ENCODE measurements at places on chromosomes 11 and 22.
A peak's percentile ranks its signal among the peaks of the same experiment; 100 is the strongest.

GRCh38 chr11:17762309-17762974 lies 27.9 kb downstream of the KCNC1 start:
- no peak for DNase-seq

DNA sequence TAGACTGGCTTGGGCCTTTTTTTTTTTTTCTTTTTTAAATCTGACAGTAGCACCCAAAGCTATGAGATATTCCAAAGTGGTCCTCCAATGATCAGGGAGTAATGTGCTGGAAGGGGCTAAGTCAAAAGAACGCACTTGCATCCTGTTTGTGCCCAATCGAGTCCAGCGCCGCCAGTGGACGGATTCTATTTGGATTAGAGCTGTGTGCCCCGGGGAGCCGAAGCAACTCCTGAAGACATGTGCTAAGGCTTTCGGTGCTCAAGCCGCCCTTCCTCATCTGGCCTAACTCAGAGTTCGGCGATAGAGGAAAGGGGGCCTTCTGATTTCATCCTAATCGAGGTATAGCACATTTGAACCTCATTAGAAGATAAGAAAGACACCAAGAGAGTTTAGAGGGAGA lies 147.8 kb upstream of the NECTIN1 start:
- DNase-seq: no peak

GRCh38 chr11:24295360-24295759 lies 201.5 kb upstream of the LUZP2 start:
- DNase-seq: no peak

- DNase-seq: no peak
Observed at GRCh38 chr11:11752679-11753078, 89.1 kb upstream of the USP47 start.

- DNase-seq: no peak
Observed at GRCh38 chr11:39462506-39462905, 1996.9 kb downstream of the LRRC4C start.

DNA sequence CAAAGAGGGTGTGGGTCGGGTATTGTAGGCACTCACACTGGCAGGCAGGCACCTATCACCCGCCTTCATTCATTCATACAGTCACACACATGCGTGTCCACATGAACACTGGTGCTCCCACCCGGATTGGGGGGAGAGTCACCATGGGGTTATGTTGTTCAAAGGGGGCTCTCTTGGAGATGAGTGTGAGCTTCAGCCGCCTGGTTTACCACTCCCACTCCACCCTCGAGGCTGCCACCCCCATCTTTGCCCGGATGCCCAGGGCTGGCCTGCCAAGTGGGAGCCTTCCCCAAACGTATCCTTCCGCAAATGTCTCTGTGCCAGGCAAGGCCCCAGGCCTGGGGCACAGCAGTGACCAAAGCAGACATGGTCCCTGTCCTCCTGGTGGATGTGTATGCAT lies 22.6 kb downstream of the MRGPRD start:
- no peak for DNase-seq

GRCh38 chr11:105719073-105719822 lies 109.4 kb downstream of the GRIA4 start:
- DNase-seq: peak; percentile 14

DNA sequence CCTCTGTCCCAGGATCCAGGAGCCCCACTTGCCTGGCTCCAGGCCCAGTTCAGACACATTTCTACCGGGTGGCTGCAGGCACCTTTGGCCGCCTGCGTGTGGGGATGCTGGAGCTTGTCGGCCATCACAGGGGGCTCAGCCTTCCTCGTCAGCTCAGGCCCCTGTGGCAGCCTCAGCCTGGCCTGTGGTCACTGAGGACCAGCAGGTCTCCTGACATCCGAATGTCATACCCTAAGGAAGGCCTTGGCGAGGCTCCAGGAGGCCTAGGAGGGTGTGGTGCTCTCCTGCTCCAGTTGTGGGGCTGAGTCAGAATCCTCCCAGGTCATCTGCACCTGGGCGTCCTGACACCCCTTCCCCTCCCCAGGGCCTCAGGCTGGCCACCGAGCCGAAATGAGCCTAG lies 14.9 kb upstream of the SOX10 start:
- DNase-seq: no peak

DNA sequence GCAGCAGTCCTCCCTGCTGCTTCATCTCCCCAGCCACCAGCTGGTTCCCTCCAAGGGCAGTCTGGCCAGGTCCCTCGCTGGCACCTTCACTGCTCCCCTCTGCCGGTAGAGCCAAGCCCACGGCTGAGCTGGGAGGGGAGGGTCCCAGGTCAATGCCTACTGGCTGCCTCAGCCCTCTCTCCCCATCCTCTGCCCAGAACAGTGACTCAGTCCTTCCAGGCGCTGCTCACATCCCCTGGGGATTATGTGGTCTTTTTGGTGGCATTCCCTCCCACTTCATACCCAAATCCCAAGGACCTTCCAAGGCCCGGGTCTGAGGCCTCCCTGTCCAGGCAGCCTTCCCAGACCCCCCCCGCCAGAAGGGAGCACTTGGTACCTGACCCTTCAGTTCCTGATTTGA lies 44.9 kb downstream of the WNT7B start:
- DNase-seq: no peak

DNA sequence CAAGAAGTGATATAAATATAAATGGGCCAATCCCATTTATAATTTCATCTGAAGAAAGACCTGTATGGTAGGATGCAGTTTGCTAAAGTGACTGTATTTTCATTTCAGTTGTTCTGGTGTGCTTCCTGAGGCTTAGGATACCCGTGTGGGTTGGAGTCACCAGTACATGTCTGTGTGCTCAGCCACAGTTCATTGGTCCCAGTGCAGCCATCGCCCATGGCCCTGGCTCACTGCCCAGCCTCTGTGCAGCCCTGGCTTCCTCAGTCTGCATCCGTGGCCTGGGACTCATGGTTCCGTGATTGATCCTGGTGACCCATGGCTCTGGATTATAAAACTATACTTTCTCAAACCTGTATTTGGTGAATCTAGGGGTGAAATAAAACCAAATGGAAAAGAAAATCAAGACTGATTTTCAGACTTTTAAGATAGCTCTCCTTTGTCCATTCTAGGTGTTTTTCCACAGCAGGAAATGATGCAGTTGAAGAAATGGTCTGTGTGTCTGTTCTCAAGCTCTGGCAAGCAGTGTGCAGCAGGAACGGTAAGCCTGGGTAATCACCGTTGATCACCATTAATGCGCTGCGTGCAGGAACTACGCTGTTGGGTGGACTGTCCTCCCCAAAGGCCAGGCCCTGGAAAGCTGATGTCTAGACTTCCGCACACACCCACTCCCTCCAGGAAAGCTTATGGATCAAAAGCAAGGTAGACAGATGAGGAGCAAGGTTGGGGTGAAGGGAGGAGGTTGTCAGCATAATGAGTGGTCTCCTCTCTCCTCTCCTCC lies 27.2 kb downstream of the TTC12 start:
- no peak for DNase-seq

- no peak for DNase-seq
Observed at GRCh38 chr11:76285397-76286104, 79.2 kb upstream of the WNT11 start.

DNA sequence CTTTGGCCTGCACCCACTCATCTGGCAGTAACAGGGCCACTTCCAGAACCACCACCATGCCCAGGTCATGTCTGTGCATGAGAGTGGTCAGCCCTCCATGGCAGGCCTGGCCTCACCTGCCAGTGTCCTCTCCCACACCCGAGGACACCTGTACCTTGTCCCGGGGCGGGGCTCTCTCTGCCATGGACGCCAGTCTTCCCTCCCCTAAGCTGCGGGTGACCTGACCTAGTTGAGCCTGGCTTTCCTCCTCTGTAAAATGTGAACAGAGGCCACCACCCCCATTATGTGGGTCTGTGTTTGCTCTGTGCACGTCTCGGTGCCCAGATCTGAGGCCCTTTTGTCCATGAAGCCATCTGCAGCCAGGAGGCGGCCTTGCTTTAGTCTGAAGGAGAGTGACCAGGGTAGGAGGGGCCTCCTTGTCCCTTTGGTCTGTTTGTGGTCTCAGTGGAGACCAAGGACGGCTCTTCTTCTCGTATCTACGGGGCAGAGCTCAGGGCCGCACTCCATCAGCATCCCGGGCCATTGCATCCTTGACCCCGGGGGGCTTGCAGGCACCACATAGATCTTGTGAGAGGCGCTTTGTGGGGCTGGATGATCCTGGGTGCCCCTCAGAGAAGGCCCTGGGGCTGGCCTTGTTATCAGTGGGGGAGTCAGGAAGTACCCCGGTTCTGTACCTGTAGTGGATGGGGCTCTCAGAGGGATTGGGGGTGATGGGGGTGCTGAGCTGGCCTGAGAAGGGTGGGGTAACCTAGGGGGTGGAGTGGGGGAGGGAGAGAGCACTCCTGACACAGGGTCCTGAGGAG lies 121.6 kb downstream of the KCNQ1 start:
- no peak for DNase-seq

DNA sequence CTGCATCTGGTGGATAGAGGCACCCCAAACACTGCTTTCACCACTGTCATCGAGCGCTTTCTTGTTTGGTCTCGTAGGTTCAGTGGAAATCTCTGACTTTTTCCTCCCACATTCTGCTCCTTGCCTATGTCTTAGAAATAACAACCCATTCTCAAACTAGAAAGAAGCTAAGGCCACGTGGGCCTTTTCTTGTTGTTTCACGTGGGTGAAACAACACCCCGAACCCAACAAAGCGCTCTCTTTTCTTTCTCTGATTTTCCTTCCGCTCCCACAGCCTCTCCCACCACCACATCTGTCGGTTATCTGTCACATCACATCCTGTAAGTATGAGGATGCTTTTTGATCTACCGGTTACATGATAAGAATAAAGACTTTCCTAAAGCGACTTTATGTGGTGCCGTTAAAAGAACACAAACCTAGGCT lies 77.1 kb downstream of the LINC01488 start:
- DNase-seq: no peak

DNA sequence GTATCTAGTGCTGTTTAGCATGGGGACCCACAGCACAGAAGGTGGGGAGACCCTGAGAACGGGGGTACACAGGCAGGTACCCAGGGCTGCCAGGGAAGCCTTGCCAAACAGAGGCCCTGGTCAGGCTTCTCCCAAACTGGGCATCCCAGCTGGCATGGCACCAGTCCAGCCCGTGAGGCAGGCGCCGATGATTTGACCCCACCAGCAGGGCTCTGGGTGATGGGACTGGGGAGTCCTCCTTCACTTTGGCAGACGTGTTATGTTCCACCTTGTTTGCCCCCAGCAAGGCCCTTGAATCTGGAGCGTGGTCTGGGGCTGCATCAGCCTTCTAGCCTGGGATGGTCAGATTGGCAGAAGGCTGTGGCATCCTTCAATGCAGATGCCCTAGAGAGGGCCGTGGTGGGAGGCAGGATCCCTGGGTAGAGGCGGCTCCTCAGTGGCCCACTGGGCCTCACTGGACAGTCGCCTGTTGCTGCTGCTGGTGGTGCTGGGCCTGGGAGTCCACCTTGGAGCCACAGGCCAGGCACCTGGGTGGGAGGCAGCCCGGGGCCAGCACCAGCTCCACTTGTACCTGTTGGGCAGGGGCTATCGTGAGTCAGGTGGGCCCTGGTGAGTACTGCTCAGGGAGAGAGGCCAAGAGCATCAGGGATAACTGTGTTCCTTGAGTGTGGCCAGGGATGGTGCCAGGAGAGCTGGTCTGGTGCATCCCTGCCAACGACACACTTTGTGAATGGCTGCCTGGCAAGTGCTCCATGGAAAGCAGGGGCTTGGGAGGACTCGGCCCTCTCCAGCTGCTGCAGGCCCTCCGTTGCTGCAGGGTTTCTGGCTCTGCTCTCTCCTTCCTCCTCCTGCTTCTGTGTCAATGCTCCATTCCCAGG lies 3.3 kb downstream of the ADORA2A start:
- DNase-seq: no peak

DNA sequence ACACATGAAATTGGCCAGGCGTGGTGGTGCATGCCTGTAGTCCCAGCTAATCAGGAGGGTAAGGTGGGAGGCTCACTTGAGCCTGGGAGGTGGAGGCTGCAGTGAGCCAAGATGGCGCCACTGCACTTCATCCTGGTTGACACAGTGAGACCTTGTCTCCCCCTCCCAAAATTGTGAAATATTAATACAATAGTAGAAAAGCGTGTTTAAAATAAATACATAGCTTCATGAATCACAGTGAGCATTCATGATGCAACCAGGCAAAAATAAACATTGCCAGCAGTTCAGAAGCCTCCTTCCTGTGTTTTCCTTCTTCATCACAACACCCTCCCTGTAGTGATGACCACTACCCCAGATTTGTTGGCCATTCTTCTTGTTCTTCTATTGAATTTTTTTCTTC lies 4.3 kb upstream of the TEAD1 start:
- DNase-seq: no peak

DNA sequence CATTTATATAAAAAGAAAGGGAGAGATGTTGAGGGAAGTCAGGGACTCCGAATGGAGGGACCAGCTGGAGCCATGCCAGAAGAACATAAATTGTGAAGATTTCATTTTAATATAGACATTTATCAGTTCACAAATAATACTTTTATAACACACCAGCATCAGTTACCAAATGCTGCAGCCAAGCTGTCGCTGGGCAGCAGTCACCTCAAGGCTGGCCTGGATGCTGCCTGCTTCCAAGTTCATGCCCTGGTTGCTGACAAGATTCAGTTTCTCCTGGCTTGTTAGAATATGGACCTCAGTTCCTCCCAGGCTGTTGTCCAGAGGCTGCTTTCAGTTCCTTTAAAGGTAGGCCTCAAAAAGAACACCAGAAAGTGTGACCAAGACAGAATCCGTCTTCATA lies 30.8 kb upstream of the ALDH3B2 start:
- DNase-seq: no peak

- DNase-seq: no peak
Observed at GRCh38 chr22:32555581-32555980, 81.0 kb downstream of the FBXO7 start.

- no peak for DNase-seq
Observed at GRCh38 chr11:57109331-57109730, 72.4 kb upstream of the LRRC55 start.

- no peak for DNase-seq
Observed at GRCh38 chr22:47398921-47399790, 636.7 kb downstream of the TBC1D22A start.

- DNase-seq: no peak
Observed at GRCh38 chr22:49158741-49159564, 668.7 kb downstream of the BRD1 start.

DNA sequence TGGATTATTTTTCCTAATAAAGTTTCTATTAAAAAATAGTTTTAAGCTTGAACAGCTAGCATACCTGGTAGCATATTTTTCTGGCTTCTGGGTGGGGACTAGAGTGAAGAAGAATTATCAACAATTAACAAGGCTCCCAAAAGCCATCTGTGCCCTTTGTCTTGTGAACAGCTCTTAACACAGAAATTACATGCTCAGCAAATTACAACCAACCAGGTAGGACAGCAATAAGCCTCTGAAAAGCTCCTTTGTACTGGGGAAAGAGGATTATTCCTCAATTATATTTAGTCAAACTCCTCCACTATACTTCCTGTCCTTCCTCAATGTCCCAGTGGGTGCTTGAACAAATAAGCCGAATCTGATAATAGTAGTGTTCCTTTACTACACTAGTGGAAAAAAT lies 162.8 kb downstream of the RAB38 start:
- DNase-seq: no peak

DNA sequence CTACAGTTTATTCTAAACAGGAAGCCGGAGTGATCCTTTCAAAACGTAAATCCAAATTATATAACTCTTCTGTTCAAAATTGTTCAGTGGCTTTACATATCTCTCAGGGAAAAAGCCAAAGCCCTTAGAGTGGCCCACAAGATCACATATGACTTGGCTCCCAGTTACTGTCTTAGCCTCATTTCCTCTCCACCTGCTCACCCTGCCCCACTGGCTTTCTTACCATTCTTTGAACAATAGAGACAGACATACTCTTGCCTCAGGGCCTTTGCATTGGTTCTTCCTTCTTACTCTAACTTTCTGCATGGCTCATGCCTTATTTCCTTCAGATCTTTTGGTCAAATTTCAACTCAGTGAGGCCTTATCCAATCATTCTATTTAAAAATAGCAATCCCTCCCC lies 52.1 kb downstream of the STIM1 start:
- DNase-seq: no peak
